ENCODE measurements at places on chromosomes 6 and 20. TPM values are rescaled to one million over a fixed set of nuclear protein-coding genes. Genes with fewer than 3 reads are reported as not detected.

The HNF4A gene
- not detected for total RNA-seq

The IPCEF1 gene
- not detected for total RNA-seq

The OXT gene
- total RNA-seq = not detected

The KCNS1 gene
- 2.4 TPM for total RNA-seq

The LRFN2 gene
- total RNA-seq = not detected

The BPI gene
- total RNA-seq = not detected

The CYP39A1 gene
- total RNA-seq = 0.19 TPM

The RCAN2 gene
- total RNA-seq = 0.37 TPM

The C6orf118 gene
- total RNA-seq = not detected

The ZNF311 gene
- 0.56 TPM for total RNA-seq

The NOL4L gene
- total RNA-seq = 5.5 TPM
